Non-pigmented ciliary epithelial cell (primary cell): ENCODE measurements at places on chromosomes 11 and 22.

- DNase-seq, result no peak
These were observed 889 bp downstream of the PLAAT4 start for GRCh38 chr11:63537293-63538101.

DNA sequence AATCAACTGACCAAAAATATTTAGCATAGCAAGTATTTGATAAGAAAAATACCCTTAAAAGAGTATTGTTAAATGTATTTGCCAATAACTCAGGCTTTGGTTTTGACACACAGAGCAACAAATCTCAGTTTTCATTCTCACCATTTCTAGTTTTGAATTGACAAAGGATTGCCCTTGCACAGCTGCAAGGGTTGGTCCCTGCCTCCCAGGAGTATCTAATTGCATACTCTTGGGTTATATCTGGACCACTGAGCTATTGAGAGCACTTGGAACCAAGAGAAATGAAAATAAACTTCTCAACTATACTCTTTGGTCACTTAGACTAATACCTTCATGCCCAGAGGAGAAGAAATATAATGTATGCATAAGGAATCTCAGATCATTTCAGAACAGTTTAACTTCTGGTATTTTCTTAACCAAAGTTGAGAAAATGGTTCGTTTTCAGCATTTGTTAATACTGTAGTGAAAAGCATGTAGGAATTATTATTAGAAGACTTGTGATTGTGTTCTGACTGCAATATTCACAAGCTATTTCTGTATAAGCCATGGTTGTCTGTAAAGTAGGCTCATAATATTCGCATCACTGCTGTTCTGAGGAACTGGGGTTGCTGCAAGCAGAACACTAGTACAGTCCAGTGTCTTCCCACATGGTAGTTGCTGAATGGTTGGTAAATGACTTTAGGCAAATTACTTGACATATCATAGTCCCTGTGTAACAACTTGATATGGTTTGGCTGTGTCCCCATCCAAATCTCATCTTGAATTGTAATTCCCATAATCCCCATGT is 7.9 kb downstream of the C2CD3 start:
- DNase-seq, result no peak

DNA sequence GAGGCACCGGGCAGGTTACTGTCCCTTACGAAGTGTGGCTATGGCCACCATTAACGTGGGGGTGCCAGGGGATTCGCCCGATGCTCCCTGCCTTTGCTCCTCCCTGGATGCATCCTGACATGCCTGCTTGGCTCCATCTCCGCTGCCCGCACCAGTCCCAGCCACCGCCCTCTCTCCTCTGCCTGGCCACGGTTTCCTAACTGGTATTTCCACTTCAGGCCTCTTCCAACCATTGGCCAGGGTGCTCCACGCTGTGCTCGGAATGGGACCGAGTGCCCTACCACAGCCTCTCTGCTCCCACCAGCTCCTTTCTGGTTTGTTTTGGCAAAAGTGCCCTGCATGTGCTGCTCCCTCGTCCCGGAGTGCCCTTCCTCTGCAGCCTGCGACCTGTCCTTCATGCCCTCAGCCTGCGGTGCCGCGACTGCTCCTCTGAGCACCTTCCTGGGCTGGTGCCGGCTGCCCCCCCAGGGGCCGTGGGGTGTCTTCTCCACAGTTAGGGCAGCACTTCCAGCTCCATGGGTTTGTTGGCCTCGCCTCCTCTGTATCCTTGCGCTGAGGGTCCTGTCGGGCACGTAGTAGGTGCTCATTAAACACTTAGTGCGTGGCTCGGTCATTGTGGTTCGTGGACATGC is 12.6 kb upstream of the GRAMD4 start:
- DNase-seq, result no peak

DNA sequence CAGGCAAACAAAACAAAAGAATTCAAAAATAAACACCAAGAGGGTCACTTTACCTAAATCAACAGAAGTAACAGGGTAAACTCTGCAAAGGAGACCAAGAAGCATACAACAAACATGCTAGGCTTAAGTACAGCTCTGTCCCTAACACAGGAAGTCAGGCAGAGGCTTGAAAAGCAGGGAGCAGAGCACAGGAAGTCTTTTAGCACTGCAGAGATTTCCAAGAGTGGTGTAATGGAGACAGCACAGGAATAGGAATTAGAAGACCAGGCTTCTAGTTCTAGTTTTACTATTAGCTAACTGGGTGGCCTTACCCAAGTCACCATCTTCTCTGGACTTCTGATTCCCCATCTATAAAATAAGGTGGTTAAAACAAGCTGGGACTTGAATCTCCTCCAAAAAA is 1.9 kb downstream of the RBFOX2 start:
- DNase-seq, result no peak

DNA sequence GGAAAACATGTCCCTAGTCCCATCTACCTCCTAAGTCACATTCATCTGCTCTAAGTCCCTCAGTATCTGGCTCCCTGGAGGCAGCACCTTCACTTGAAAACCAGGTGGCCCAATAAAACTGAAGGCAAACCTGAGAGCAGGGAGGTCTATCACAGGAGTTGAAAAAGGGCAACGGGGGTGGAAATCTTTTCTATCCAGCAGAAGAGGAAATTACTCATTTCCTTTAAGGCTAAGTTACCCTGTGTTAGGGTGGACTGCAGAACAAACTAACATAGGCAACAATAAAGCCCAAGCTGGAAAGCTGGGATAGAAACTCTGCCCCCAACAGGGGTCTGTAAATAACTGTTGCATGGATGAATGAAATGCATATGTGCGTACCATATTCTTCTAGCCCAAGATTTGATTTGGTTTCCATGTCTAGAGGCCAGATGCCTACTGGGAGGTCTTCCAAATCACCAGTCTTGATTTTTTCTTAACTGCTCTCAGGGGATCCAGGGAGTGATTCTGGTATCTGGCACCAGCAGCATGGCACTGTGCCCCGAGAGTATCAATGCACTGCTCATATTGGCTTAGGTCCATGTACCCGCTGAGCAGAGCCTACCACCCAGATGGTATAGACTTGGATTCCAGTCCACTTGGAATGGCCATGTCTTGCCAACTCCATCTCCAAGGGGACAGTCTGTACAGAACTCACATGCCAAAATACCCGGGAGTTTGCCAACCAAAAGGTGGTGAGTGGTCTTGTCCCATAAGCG is 350.0 kb upstream of the NCAM1 start:
- no peak for DNase-seq

GRCh38 chr11:8168485-8169257 is at the start of gene RIC3:
Gene RIC3, minus strand, starts transcription at chr11:8169025. Its CDS starts 36 bp downstream, at chr11:8168989.
- no peak for DNase-seq

DNA sequence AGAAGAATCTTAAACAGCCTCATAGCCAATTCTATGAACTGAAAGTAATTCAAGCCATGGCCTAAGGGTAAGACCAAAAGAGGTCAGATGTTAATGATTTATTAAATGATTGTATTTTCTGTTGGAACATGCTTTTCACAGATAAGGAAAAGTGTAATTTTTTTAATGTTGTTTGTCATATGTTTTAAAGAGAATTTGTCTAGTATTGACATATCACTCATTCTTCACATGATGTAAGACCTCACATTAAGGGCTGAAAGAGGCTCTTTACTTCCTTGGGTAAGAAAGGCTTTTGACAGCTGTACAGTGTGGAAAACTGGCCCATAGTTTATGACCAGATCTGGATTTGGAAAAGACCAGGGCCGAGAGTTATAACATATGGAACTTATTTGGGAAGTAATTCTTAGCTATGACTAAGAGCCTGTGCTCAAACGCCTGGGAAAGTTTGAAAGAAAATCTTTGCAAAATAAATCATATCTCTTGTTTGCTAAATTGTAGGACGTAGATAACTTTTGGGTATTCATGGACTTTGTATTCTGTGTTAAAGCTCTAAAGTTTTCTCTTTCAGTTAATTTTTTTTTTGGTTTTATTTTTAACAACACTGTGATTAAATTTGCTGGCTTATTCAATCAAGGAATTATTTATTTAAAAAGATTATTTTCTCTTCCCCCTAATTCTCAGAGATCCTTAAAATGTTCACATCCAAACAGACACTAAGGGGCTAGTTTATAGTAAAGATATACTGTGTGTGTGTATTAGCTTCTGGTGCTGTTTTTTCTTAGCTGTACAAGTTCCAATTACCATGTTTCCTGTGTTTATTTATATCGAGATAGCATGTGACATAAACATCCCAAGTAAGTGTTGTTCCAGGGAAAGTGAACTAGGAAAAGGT is 162.2 kb downstream of the ARHGAP42 start:
- DNase-seq, result no peak

GRCh38 chr11:20090654-20091374 is 69.5 kb downstream of the DBX1 start:
- no peak for DNase-seq

GRCh38 chr22:26839216-26839615 is 181.8 kb downstream of the MIAT start:
- DNase-seq, result no peak

DNA sequence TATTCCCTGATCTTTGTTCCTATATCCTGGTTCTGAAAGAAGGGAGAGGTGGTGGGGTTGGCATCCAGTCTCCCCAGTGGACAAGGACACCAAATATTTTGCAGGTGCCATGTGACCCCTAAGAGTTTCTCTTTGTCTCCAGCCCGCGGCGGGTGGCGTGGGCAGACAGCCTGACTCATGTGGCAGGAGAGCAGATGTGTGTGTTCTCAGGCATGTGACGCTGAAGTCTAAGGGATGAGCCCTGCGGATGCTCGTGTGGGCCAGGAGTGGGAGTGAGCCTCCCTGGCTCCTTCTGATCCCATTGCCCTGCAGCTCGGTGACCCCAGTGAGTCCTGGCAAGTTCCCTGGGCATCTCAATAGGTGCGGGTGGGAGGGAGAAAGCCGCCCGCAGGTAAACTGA is 94.8 kb upstream of the TBCEL start:
- DNase-seq, result no peak

DNA sequence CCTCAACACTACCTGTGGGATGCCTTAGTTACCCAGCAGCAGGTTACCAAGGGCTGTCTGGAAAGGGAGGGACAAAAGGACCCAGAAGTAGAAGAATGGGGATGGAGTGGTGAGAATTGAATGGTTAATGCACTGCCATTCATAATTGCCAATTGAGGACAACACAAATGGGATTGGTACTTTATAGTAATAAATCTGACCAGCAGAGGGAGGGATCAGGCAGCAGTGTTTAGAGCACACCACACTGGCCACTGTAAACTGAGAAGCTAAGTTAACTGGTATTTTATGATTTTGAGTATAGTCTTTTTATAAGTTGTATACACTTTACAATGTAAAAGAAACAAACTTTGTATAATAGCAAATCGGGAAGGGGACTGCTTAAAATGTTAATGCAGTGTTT is 10.7 kb downstream of the TBRG1 start:
- DNase-seq, result no peak

DNA sequence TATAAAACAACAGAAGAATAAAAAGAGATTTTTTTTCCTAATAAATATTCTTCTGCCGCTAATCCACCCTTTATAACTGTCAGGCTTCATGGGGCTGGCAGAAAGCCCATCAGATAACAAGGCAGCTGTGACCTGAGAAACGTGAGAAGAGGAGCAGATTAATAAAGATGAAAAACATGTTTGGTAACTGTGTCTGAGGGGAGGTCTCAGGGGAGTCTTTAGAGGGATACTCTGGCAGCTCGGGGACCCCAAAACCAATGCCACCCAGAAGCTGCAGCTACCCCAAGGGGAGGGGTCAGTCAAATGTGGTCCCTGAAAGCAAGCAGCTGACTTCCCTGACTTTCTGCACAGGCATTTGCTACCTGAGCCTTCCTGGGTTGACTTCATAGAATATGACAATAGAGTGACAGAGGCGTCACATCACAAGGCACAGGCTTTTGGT is 48.4 kb upstream of the POU2AF1 start:
- no peak for DNase-seq

DNA sequence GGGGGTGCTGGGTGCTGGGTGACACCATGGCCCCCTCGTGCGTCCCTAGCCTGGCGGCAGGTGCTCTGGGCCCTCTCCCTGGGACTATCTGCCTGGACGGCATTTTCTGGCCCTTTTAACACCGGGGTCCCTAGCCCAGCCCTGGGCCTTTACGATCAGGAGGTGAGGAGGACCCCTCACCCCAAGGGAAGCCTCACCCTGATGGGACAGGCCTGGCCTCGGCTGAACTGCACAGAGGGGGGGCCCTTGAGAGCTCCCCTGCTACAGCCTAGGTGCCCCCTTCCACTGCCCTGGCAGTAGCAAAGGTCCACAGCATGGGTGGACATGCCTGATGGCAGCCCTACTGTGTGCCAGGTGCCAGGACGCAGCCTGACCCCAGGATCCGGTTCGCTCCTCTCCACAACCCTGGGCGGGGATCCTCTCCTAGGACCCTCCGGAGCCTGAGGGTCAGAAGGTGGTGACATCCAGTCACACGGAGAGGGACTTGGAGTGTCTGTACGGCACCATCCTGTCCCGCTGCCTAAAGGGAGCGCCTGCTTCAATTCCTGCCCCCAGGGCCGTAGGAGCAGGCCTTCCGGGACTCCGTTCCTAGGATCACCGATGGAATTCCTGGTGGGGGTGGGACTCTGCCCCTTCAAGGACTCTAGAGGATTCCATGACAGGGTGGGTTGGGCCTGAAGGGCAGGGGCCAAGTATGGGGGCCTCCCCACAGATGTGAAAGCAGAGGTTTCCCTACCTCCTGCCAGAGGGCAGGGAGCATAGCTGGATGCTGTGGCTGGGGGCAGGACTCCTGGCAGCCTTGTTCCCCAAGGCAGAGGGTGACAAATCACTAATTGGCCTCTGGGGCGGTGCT is 33.0 kb upstream of the TH start:
- no peak for DNase-seq

- no peak for DNase-seq
These were observed 35.2 kb upstream of the RIC3 start for GRCh38 chr11:8204025-8204424.

DNA sequence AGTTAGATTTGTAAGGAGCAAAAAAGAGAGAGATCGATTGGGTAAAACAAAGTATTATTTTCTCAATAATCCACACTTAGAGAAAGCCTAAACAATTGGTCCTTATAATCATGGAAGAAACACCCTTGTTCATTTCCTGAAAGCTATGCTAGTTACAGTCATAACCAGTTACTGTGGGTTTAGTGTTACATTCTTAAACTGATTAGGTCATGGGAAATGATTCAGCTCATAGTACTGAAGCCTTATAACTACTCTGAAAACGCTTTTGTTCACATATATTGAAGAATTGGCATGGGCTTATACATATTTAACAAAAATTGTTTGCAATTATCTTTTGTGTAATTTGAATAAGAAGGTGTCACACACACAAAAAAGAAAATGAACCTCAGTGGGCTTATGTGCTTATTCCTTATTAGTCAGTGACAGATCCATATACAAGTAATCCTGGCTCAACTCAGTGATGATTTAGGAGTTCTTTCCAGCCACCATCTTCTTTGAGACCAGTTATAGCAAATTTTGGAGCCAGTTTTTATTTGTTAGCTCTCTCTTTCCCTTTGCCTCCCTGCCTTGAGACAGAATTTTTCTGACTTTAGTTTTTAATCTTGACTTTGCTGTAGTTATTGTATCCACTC is 198.5 kb upstream of the CTSC start:
- peak; percentile 84 for DNase-seq
